T-cell (primary cell): ENCODE measurements at places on chromosomes 11 and 22. TPM values are rescaled to one million over a fixed set of nuclear protein-coding genes. Genes with fewer than 3 reads are reported as not detected.

The OR2AG1 gene
- total RNA-seq = not detected

The PARVA gene
- total RNA-seq = 0.41 TPM

The FAT3 gene
- 0.03 TPM for total RNA-seq

The UCP2 gene
- 311 TPM for total RNA-seq

The TSGA10IP gene
- not detected for total RNA-seq

The SAA1 gene
- total RNA-seq = 9.4 TPM

The PYGM gene
- total RNA-seq = 34.7 TPM

The PLAAT2 gene
- 0.51 TPM for total RNA-seq

The WNT11 gene
- 0.95 TPM for total RNA-seq

The MPPED1 gene
- not detected for total RNA-seq

The EHBP1L1 gene
- total RNA-seq = 115 TPM

The PRG3 gene
- total RNA-seq = not detected

The RELT gene
- 113 TPM for total RNA-seq

The KCNJ1 gene
- not detected for total RNA-seq

The KDM4D gene
- total RNA-seq = 0.54 TPM

The GLYATL1 gene
- total RNA-seq = not detected

The OTOG gene
- not detected for total RNA-seq

The APLNR gene
- not detected for total RNA-seq

The NXPE1 gene
- total RNA-seq = not detected

The GGTLC2 gene
- total RNA-seq = not detected

The C11orf87 gene
- not detected for total RNA-seq

The ADAMTS8 gene
- total RNA-seq = not detected

The RASGRP2 gene
- total RNA-seq = 723 TPM

The ESAM gene
- 3.5 TPM for total RNA-seq

The MS4A15 gene
- not detected for total RNA-seq

The CYP2R1 gene
- 18.5 TPM for total RNA-seq

The RNF141 gene
- 17.3 TPM for total RNA-seq

The TSPAN32 gene
- 73.1 TPM for total RNA-seq

The XNDC1N gene
- total RNA-seq = 17.3 TPM

The CCDC116 gene
- 0.79 TPM for total RNA-seq

The MRGPRX4 gene
- not detected for total RNA-seq

The OR5P2 gene
- not detected for total RNA-seq

The TM7SF2 gene
- 23.7 TPM for total RNA-seq

The BBOX1 gene
- not detected for total RNA-seq

The RBM4 gene
- total RNA-seq = 163 TPM

The KCTD14 gene
- total RNA-seq = 0.18 TPM

The SLC2A11 gene
- total RNA-seq = 16.2 TPM

The P2RX6 gene
- 1.2 TPM for total RNA-seq

The HTR3A gene
- total RNA-seq = not detected

The ACTN3 gene
- total RNA-seq = 0.19 TPM

The POU2F3 gene
- not detected for total RNA-seq

The IFITM2 gene
- 276 TPM for total RNA-seq

The DYNC2H1 gene
- total RNA-seq = 2.6 TPM

The FBLN1 gene
- not detected for total RNA-seq

The WBP2NL gene
- total RNA-seq = 2.8 TPM

The PATE4 gene
- total RNA-seq = not detected

The MS4A7 gene
- total RNA-seq = 1.0 TPM

The TSSK2 gene
- total RNA-seq = not detected

The GPR83 gene
- not detected for total RNA-seq

The TMPRSS6 gene
- total RNA-seq = 1.1 TPM

The MRGPRD gene
- not detected for total RNA-seq
